ENCODE measurements at places on chromosomes 7 and 10.

DNA sequence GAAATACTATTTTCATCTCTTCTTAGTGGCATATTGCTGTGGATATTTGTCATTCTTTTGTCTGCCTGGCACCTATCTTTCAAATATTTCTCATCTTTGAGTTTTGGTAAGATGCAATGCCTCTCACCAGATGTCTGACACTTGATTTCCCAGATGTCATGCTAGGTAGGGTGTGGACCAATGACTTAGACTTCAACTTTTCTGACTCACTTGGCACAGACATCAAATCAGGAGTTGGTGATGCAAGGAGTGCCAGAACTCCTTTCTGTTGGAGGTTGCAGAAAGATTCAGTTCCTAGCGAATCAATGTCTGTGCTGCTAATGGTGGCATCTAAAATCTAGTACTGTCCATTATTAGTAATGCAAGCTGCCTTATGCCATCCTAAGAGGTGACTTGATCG is 216.9 kb upstream of the FERD3L start:
- no peak for DNase-seq

- no peak for DNase-seq
Measured at GRCh38 chr7:29135846-29136245, 10.5 kb downstream of the CPVL start.

- no peak for DNase-seq
Measured at GRCh38 chr7:142584765-142585164, 164.5 kb upstream of the PRSS1 start.

DNA sequence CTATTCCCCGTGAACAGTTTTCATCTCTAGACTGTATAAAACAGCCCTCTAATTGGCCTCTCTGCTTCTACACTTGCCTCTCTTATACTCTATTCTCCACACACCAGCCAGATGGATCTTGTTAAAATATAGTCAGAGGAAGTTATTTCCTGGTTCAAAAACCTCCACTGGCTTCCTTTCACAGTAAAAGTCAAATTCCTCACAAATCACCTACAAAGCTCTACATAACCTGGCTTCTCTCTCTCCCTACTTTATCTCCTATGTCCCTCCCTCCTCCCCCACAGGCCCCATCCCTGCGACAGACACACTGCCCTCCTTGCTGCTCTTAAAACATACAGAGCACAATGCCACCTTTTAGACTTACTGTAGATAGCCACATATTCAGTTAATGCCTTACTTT is 60.1 kb downstream of the TPK1 start:
- no peak for DNase-seq

DNA sequence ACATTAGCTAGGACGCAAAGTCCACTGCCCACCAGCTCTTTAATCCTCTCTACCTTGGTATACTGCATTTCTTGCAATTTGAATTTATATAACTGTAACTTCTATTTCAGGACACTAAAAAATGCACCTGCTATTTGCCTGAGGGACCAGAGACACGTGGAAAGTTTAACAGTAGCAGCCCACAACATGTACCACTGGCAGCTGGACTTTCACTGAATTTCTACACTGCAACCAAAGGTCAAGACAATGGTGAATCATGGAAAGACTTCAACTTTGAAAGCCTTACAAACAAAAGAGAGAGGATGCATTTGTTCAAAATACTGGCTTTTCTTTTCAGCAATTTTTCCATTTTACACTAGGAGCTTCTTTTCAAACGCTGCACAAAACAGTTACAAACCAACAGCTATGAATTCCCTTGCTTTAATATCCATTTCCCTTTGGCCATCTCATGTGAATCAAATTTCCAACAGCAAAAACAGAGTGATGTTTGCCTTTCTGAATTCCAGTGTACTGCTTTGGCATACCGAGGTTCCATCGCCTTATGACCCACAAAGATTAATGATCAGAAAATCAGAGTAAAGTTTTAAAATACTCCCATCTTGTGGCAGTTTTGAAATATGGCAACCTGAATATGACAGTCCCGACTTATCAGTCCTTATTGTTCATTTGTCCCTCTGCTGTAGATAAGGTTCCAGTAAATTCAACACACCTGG is 29.9 kb upstream of the HNRNPH3 start:
- no peak for DNase-seq

DNA sequence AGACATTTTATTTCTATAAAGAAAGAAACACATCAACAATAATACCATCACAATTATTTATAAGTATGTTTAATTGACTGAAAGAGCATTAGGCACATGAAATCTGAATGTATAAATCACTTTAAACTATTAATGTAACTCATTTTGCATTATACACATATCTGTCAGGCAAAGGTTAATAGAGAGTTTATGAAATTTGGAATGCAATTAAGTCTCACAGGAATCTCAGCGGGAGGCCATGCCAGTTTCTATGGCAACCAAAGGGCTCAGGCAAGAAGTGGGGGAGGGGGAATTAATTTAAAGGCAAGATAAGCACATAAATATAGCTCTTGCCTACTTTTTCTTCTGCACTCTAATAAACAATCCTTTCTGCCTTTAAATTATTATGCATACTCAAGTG is 152.6 kb downstream of the SLC16A9 start:
- DNase-seq = no peak

GRCh38 chr10:14624600-14624999 is 150.1 kb downstream of the FAM107B start:
- DNase-seq = no peak

- no peak for DNase-seq
Measured at GRCh38 chr10:93601146-93601773, at the start of gene RBP4. TSS of gene RBP4 (minus strand) at chr10:93601235. CDS start at chr10:93601028, 207 bp downstream.

DNA sequence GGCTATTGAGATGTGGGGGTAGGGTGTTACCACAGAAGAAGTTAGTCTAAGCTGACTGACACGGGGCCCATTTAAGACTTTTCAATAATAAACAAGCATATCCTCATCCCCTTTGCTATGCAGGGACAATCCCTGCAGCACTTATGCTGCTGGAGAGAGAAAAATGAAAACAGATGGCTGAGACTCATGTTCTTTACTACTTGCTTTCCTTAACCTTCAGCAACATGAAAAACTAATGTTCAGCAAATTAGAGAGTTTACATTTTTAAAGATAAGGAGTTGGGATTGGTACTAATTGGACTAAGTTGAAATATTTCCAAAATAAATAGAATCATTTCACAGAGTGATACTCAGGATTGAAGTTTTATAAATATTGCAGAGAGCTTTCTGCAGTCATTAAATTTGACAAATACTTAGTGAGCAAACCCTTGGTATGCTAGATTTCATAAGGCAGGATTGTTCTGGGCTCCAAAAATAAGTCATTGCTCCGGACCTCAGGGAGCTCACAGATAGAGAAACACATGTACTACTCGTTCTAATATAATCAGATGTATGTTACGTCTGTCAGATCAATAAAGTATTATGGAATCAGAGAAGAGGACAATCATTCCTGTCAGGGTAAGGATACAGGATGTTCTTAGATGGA is 147.1 kb upstream of the LRRN3 start:
- no peak for DNase-seq

- DNase-seq = no peak
Measured at GRCh38 chr10:69486922-69487730, 35.9 kb downstream of the TSPAN15 start.

DNA sequence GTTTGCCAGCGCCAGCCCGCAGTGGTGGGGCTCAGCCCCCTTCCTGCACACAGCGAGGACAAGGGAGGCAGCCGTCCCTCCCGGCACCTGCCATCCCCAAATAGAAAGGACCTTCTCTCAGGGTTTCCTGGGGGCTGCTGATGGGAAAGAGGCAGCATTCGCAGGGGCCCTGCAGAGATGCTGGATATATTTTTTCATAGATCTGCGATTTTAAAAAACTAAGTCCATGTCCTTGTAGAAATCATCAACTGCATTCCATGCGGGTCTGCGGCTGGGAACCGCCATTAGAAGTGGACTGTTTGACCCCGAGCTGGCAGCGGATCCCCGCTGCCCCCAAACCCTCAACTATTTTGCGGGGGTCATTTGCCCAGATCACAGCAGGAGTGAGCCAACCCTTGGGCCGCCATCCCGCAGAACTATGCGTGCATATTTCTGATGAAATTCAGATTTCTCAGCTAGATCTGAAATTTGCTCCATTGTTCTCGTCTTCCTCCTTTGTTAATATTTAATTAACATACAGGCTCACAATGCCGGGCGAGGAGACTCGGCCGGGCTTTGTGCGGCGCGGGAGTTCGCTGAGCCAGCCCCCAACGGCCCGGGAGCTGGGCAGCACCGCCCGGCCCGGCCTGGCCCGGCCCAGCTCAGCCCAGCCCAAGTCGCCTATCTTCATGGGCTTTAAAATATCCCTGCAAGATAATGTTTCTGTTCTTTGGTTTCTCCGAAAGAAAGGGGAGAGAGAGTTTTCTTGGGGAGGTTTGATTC is 2.0 kb downstream of the EN2 start:
- DNase-seq = no peak

- no peak for DNase-seq
Measured at GRCh38 chr10:60488111-60488669, 98.5 kb upstream of the ANK3 start.

DNA sequence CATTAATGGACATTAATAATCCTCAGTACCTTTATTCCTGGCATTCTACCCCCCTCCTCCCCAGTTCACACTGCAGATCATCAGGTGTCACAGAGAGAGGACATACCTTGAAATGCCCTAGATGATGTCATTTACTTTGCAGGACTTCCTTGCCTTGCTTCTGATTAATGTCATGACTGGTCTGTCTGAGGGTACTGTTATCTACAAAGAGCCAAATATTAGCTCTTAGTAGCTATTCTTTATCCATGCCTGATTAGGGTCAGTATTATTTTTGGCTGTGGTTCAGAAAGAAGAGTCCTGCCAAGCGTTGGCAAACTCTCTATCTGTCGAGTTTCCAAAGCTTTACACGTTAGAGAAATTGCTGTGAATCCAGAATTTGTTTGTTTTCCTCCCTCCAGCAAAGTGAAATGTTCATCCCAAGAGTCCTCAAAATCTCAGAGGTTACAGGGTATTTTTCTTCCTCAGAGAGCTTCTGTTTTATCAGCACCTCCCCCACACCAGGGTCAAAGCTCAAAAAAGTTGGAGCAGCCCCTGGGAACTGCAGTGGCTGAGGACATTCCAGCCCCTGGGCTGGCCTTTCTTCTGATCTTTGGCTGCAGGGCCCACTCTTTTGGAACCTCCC is 12.6 kb downstream of the SCD start:
- no peak for DNase-seq

DNA sequence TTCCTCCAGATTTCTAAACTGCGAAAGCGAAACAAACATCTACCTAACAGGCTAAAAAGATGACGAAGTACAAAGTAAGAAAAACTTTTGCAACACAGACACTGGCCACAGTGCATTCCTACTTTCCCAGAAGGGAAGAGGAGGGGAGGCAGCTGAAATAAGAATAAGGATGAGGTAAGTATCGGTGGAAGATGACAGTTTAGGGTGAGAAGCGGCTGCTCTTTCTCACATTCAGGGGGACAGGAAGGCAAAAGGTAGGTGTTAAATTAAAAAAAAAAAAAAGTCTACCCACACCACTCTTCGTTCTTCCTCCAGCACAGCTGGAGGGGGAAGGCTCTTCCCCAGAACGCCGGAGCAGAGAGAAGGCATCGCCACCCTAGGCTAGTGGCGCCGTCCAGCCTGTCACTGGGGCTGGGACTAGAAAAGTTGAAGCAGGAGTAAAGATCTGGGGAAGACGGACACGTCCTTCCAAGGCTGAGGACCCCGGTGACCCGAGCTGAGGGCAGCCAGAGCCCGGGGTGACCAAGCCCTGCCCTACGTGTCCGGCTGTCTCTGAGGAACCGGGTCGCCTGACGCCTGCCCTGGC is 846 bp downstream of the DNAJC1 start:
- DNase-seq = no peak

DNA sequence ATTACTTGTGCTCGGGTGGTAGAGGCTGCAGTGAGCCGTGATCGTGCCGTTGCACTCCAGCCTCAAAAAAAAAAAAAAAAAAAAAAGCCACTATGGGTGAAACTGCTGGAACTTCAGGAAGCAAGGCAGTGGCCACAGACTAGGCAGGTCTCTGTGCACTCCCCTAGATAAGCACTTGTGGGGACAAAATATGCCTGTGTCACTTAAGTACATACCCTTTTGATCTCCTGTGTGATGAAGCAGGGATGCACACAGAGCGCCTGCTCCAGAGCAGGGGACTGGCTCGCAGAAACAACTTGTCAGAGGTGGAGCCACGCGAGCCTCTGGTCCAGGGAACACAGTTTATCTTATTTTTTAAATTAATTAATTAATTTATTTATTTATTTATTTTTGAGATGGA is 42.9 kb upstream of the PSAP start:
- no peak for DNase-seq

- DNase-seq = no peak
Measured at GRCh38 chr7:130732980-130733930, 752 bp downstream of the KLF14 start.

- DNase-seq = peak; percentile 47
Measured at GRCh38 chr7:150962553-150963399, 15.3 kb downstream of the KCNH2 start.

- DNase-seq = no peak
Measured at GRCh38 chr10:129448086-129448485, 19.0 kb upstream of the MGMT start.

GRCh38 chr10:29648983-29649268 is 14.2 kb upstream of the SVIL start:
- DNase-seq = no peak

DNA sequence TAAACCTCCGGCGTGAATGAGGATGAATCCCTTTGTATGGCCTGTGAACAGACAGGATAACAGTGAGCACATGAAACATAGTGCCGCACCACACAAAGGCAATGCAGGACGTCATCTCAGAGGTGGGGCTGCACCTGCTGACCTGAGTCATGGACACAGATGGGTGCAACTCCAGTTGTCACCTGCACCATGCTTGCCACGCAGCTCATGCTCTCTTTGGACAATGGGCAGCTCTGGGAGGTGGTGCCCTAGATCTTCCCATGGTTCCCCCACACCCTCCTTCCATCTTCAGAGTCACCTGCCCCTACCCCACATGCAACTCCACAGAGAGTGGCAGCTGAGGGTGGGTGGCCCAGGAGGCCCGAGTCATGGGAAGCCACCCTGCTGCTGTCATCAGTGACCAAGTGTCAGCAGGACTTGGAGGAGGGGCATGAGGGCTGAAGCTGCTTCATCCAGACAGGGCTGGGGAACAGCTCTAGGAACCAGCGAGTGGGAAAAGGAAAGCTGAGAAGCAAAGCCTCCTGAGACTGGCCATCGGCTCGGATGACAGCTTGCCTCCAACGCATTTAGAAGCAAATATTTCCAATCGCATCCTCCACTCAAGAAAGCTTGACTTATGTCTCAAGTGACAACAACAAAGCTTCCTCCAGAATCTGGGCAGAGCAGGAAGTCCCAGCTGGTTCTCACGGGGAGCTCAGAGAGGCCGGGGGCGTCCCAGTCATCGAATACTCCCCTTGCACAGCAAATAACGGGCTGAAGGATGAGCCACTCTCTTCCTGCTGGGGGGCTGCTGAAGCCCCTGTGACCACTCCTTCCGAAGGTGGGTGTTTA is 27.1 kb downstream of the VIPR2 start:
- DNase-seq = no peak

All from stimulated activated CD4-positive, alpha-beta T cell treated with anti-CD3 and anti-CD28 coated beads, Interleukin-12 subunit alpha, Interleukin-12 subunit beta, amount 100 ng/mL, for 24 hours (primary cell).